NCI-H2081 (cell line): ENCODE measurements at places on chromosomes 2 and 18.

GRCh38 chr2:226730481-226730880 is 69.1 kb downstream of the IRS1 start:
- DNase-seq, result no peak

DNA sequence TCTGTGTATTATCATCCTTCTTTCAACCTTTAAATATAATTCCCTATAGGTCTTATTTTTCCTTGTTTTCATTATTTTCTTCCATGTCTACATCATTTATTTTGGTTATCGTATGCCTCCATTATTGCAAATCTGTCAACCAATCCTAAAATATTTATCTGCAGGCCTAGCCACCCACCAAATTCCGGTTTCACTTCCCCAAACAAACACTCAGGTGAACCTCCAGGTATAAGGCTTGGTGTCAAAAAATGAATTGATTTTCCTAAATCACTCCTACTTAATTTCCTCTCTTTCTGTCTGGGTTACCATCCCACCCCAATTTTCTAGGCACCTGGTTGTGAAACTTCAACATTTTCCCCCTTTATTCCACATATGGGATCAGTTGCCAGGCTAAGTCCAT is 111.9 kb upstream of the LINC00305 start:
- DNase-seq, result no peak

- no peak for DNase-seq
Measured at GRCh38 chr2:15790326-15790725, 150.0 kb upstream of the MYCN start.

DNA sequence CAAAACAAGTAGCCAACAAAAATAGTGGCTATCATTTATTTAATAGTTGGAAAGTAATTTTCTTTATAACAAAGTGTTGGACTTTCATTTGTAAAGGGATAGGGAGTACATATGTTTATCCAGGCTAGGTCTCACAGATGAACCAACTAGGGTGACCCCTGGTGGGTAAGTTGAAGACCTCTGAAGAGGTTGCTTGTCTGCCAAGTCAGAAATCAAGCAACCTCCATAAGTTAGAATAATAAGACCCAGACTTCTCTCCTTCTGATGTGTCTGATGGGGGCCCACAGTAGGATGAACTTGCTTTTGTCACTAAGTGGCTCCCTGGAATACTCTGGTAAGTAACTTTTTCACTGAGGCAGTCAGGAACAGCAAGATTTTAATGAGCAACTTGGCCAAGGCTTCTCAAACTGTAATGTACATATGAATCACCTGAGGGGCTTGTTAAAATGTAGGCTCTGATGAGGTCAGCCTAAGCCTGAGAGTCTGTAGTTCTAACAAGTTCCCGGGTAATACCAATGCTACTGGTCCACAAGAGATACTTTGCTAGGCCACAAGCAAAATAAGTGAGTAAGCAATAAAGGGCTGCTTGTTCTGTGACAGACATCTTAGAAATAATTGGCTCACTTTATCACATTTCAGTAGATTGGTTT is 319.6 kb downstream of the PIK3C3 start:
- DNase-seq, result no peak
